ENCODE measurements at places on chromosomes 12 and 14.

DNA sequence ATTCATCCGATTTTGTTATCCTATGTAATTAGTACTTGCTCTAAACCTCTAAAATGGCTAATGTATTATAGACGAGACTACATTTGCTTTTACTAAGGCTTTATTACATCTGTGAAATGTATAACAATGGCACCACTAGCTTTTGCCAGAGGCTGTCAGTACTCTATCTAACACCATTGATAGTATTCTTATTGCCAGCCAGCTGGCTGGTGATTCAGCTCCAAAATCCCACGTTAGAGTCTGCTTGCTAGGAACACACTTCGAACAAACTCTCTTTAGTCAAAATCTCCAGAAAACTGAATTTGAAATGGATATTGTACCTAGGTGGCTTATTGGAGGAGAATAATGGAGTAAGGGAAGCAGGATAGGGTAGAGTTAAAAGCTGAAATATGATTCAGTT is 839.2 kb downstream of the SLC6A15 start:
- no peak for DNase-seq

- no peak for DNase-seq
These were observed 1036.4 kb upstream of the FOXG1 start for GRCh38 chr14:27730204-27730603.

DNA sequence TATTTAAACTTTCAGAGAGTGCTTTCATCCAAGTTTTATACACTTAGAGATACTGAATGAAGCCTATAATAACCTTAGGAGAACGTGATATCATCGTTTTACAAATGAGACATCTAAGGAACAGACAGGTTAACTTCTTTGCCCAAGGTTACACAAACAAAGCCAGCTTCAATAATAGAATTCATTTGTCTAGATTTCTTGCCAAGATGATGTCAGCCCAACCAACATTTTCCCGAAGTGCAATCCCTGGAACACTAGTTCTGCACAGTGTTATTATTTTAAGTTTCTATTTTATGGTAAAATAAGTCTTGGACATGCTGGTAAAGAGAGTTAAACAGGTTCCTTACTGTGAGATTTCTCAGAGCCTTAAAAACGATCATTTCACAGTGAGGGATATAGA is 174.6 kb downstream of the SLC25A21 start:
- no peak for DNase-seq

- no peak for DNase-seq
These were observed 76.1 kb downstream of the GALC start for GRCh38 chr14:87916886-87917275.

- no peak for DNase-seq
These were observed 165.1 kb downstream of the SLC38A4 start for GRCh38 chr12:46660719-46661109.

DNA sequence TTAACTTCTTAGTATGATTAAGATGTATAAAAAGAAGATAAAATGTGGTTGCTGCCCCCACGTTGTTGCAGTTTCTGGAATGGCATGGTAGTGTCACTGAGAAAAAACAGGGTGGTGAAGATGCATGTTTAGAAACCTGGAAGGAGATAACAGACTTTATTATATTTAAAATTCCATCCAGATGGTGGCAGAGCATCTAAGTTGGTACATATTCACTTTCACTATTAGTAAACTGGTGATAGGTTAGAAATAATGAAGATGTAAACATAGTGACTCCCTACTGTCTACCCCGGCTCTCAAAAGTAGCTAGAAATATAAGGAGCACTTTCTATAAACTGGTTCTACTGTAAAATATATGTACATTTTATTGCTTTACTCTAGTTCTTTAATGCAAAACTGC is 279.3 kb downstream of the NPAS3 start:
- no peak for DNase-seq

DNA sequence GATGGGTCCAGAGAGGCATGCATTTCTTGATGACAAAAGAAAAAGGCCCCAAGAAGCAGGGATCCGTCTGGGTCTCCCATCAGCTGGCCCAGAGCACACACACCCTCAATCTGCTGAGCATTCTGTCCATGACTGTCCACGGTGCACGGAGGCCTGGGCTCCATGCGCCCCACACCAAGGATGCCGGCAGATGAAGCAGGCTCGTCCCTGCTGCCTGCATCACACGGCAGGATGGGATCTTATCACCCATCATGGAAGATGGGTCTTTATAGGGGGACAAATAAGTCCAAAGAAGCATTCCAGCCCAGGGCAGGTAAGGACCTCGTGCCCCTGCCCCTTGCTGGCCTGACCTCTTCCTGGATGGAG is 59.7 kb downstream of the PRIMA1 start:
- DNase-seq: no peak

GRCh38 chr14:95065411-95065810 is 91.9 kb downstream of the DICER1 start:
- DNase-seq: no peak

DNA sequence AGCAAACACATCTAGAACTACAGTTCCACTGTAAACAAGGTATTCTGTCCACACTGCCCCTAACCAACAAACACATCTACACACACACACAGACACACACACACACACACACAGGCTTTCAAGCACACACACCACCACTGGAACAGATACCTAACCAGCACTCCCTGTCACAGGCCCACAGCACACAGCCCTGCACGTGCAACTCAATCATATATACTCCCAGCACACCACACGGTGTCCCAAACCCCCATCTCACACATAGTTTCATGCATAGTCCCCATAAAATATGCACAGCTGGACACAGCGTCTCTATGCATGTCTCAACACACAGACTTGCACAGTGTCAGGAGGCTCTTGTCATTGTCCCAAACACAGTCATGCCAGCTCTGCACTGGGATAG is 27.6 kb downstream of the KRT8 start:
- DNase-seq: no peak

DNA sequence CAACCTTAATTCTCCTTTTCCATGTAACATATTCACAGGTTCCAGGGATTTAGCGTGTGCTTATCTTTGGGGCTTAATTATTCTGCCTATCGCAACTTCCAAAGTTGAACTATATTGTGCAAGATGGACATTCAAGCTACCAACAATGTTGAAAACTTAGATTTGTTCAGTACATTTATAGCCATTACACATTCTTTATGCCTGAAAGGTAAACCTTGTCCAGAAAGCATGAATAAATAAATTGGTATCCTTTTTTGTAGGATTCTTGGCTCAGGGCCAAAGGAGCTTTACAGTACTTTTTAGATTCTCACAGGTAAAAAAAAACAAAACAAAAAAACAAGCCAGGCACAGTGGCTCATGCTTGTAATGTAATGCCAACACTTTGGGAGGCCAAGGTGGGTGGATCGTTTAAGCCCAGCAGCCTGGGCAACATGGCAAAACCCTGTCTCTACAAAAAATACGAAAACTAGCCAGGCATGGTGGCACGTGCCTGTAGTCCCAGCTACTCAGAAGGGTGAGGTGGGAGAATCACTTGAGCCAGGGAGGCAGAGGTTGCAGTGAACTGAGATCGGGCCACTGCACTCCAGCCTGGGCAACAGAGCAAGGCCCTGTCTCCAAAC is 3.3 kb downstream of the C12orf56 start:
- no peak for DNase-seq

- DNase-seq: no peak
These were observed 6.2 kb upstream of the OAS1 start for GRCh38 chr12:112900298-112901145.

DNA sequence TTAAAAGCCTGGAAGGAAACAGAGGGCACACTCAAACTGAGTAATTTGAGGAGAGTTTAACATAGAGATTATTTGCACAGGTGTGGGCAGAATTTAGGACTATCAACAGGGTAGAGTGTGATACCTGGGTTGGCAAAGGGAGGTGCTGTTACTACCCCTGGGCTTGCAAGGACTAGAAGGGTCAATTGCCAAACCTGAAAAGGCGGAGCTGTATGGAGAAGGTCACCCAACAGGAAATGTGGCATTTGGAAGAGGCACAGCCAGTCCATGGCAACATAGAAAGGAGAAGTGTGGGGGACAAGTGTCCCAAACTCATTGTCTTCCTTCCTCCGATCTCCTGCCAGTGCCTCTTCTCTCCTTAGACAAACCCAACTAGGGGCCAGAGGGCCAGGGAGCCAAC is 21.6 kb upstream of the MED13L start:
- DNase-seq: no peak

- peak; percentile 1 for DNase-seq
These were observed 391.3 kb upstream of the FOXG1 start for GRCh38 chr14:28375295-28375694.

- no peak for DNase-seq
These were observed 5.8 kb downstream of the MON2 start for GRCh38 chr12:62472472-62472871.

DNA sequence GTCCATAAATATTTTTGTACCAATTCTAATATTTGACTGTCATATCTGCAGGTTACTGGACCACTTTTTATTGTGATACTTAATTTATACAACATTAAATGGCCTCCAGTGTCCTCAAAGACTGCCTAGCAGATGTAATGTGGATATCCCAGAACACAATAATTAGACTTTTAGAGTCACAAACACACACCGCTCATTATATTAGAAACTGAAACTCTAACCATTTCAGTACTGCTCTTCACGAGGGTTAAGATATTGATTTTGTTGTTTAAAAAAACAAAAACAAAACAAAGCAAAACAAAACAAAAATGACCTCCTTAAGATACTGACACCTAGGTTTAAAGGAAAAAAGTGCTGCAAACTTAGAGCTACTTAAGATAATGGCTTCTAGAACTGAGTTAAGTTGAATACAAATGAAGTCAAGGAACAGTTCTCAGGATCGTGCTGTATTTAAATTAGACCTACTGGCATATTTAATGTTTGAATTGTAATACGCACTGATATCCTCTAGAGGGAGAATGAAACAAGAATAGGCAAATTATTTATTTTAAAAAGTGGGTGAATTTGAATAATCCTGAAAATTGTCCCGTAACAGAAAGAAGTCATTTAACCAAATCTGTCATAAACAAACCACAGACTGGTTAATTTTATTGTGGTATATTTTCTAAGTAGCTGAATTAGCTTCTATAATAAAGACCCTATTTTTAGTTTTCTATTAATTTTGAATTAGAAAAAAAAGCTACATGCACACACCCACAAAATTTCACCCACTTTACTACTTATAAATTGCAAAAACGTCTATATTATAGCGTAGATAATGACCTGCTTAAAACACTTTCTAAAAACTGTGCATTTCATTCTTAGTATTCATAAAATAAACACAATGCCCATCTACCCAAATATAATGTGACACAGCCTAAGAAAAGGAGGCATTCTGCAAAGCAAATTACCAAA is 395.2 kb upstream of the DCN start:
- peak; percentile 51 for DNase-seq

- peak; percentile 71 for DNase-seq
These were observed 95.6 kb downstream of the GAS2L3 start for GRCh38 chr12:100668945-100669536.

DNA sequence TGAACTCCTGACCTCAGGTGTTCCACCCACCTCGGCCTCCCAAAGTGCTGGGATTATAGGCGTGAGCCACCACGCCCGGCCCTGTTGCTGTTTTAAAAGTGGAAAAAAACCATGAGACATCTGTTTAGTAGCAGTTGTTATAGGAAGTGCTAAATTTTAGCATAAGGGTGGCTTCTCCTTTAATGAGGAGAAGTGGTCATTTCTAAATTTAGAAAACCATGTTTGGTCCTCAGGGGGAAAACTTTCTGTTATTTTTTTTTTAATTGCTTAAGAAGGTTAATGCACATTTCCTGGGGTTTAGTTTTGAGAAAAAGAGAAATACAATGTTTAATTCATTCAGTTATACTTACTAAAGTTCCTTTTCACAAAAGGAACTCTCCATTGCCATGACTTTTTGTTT is 102.1 kb downstream of the MYRFL start:
- DNase-seq: no peak

GRCh38 chr14:36835128-36835527 is 173.5 kb downstream of the PAX9 start:
- no peak for DNase-seq

DNA sequence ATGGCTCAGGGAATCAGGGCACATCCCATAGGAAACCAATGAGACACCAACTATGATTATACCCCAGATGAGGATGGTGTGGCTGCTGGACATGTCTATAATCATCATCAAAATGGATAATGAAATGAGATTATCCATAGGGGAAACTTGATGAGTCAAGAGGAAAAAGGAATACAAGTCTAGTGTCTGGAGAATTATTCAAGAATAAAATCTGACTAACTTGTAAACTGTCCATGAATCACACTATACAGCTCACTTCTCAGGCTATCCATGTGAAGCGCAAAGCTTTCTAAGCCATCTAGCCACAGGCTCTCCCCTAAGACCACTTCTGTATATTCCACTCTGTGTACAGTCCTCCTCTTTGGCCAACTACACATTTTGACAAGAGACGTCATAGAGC is 52.5 kb downstream of the DUSP16 start:
- DNase-seq: no peak

- peak; percentile 80 for DNase-seq
These were observed 3.7 kb downstream of the ABHD12B start for GRCh38 chr14:50875359-50876070.

GRCh38 chr12:95608252-95609033 is 57.2 kb upstream of the USP44 start:
- DNase-seq: no peak

DNA sequence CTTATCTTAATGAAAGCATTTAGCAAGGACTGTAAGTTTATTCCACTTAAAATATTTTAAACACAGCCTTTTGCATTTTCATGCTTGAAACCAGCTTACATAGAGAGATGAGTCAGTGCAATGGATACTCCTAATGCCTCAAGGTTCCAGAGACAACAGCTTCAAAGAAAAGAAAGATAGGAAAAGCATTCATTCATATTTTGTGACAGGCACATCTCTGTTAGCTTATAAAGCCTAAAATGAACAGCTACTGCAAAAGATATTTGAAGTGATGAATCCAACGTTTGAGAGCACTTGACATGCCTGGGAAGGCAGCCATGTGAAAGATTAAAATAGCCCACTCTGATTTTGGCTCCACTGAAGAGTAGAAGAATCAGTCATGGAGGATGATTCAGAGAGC is 814.5 kb downstream of the RPS29 start:
- DNase-seq: peak; percentile 89

GRCh38 chr14:32491416-32492016 is 162.4 kb downstream of the AKAP6 start:
- DNase-seq: no peak

DNA sequence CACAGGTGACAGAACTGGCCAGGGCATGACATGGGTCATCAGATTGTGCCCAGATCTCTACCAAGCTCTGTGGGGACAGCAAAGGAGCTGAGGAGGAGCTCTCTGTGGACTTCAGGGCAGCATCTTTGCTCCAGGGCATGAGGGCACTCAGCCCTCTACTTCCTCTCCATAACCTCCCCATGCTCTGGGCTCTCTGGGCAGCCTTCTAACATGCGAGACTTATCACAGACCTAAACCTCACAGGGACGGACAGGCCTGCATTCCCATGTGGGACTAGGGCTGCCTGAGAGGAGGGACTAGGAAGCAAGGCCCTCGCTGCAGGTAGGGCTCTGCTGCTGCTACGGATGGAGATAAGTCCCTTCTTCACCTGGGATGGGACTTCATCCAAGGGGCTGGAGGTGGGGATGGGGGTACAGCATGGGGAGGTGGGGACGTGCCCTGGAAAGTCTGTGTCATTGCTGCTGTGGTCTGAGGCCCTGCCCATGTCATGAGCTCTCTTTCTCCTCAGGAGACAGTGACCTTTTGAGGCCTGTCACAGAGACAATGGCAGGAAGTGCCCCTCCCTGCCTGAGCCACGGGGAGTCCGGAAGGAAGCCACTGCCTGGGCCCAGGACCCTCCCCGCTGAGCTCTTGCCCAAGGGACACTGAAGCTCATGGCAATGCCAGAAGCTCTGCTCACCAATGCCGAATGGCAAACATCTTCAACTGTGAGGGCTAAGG is 44.1 kb downstream of the PITPNM2 start:
- no peak for DNase-seq

Data from brain (organoid and tissue), 16 donors.